ENCODE measurements at places on chromosomes 3 and 15. TPM values are rescaled to one million over a fixed set of nuclear protein-coding genes. Genes with fewer than 3 reads are reported as not detected.

DNA sequence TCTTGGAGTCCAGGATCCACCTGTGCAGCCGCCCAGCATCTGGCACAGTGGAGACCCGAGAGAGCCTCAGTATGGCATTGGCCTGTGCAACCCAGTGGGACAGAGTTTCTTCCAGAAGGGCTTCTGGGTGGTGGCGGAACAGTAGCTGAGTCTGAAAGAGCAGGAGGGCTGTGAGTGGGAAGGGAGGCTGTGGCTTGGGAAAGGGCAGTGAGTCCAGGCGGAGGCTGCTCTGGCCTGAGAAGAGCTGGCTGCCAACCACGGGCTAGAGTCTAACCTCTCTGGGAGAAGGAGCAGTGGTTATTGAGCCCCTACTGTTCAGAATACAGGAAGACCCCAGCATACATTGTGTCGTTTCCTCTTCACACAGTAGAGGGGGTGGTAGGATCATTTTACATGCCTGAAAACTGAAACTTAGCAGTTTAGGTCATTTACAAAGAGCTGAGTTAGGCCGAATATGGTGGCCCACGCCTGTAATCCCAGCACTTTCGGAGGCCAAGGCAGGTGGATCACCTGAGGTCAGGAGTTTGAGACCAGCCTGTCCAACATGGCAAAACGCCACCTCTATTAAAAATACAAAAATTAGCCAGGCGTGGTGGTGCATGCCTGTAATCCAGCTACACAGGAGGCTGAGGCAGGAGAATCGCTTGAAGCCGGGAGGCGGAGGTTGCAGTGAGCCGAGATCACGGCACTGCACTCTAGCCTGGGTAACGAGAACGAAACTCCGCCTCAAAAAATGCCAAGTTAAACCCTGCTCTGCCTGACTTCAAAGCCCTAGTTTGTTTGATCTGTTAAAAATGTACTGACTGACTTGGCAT is 3.2 kb downstream of the AEN start:
- DNase-seq: no peak

DNA sequence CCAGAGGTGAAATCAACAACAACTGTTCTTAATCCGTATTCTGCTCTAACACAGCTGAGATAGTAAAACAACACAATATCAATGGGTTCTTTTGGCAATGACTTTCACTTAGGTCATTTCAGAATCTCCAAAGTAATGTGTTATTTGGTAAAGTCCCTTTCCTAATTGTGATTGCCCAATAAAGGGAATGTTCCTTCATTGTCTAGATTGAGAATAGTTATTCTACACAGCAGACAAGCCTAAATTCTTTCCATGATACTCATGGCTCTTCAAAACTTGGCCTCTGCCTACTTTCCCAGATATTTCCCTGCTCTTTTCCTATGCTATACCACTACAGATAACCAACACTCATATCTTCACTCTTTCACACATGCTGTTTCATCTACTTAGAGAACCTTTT is 219.8 kb downstream of the FMN1 start:
- DNase-seq: no peak

- no peak for DNase-seq
Observed at GRCh38 chr15:55768670-55769185, 25.8 kb upstream of the PRTG start.

The SPG11 gene
- total RNA-seq: 84.6 TPM

The ACP3 gene
- 27.8 TPM for total RNA-seq

The CHRM5 gene
- not detected for total RNA-seq

DNA sequence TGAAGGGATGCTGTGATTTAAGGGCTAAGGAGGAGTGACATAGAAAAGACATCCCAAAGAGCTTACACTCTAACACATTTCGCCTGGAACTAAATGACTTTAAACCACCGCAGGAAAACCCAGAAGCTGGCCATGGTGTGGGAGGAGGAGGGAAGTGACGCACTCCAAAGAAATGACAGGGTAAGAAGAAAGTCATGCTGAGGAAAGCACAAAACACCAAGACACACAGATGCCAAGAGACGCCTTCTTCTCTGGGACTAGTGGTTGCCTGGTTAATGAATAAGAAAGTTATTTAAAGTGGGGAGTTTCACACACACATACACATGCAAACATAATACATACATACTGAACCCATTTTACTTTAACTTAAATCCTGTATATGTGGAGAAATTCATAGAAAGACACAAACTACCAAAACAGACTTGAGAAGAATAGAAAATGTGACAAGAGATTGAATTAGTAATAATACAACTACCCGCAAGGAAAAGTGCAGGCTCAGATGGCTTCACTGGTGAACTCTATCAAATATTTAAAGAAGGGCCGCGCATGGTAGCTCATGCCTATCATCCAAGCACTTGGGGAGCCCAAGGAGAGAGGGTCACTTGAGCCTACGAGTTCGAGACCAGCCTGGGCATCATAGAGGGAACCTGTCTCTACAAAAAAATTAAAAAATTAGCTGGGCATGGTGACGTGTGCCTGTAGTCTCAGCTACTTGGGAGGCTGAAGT is 125.5 kb downstream of the NSMCE3 start:
- no peak for DNase-seq

DNA sequence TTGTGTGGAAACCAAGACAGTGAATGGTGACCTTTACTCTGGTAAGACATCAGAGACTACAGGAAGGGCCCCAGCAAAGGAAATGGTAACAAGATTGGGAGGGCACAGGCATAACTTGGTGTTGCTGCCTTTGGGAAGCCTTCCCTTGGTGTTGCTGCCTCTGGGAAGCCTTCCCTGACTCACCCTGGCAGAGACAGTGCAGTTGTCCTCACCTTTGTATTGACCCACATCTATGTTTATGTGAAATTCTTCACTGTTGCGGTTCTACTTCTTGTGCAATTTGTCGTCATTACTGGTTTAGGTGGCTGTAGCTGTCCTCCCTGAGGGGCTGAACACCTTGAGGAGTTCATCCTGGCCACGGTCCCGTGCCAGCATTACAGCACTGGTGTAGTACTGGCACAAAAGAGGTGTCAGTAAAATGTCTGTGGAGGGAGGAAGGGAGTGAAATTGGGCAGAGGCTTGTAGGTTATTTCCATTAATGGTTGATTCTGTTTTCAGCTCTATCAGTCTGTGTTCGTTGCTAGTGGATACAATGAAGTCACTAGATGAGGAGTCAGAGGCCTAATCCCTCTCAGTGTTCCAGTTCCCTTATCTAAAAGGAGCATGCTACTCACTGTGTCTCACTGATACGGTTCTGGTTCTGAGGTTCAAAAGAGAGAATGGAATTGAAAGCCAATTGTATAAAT is 21.6 kb downstream of the IFT122 start:
- no peak for DNase-seq

DNA sequence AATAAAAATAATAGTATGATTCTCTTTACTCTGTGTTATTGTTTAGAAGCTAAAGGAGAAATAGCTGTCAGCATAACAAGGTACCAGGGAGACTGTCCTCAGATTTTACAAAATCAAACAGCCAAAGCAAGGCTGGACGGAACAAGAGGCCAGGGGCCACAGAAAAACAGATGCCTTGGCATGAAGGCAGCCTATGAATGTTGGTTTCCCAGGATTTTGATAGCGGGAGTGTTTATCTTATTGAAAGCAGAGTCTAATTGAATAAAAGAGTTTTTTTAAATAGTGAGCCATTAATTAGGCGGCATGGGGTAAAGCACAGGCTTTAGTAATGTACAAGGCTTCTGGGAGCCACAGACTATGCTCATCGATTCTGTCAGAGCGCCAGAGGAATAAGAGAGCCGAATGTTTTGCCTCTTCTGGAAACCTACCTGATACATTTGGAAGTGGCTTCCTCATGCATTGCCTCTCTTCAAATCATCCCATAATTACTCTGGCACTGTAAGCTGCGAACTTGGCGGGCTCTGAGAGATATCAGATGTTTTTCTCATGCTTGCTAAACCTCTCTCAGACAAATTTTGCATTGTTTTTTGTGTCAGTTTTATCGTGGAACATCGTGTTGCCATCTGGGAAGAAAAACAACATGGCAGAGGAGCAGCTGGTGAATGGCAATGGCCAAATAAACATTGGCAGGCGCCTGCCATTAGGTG is 30.4 kb upstream of the TMCO5A start:
- no peak for DNase-seq

The RETNLB gene
- total RNA-seq: not detected

The SV2B gene
- total RNA-seq: 0.14 TPM

GRCh38 chr3:73637042-73637441 is 12.3 kb upstream of the PDZRN3 start:
- no peak for DNase-seq

DNA sequence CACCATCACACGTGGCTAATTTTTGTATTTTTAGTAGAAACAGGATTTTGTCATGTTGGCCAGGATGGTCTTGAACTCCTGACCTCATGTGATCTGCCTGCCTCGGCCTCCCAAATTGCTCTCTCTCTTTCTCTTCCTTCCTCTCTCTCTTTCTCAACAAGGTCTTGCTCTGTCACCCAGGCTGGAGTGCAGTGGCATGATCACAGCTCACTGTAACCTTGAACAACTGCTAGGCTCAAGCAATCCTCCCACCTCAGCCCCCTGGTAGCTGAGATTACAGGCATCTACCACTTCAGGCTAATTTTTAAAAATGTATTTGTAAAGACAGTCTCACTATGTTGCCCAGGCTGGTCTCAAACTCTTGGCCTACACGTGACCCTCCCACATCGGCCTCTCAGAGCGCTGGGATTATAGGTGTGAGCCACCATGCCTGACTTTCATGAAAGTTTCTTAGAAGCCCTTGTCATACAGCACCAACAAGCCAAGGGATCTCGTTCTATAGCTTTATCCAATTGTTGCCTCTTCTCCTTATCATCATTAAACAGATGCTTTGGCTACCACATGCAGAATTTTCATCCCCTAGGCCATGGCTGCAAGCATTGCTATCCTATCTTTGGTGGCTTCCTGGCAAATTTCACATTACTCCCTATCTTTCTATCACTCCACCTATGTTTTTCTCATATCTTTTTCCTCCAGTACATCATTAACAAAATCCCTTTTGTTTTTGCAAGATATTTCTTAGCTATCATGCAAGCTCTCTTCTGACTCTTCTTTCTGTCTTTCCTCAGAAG is 5.7 kb downstream of the CCDC32 start:
- no peak for DNase-seq

- DNase-seq: no peak
Observed at GRCh38 chr15:74683758-74684157, 12.1 kb downstream of the EDC3 start.

The SNRPN gene
- 164 TPM for total RNA-seq

The CCR8 gene
- total RNA-seq: not detected

DNA sequence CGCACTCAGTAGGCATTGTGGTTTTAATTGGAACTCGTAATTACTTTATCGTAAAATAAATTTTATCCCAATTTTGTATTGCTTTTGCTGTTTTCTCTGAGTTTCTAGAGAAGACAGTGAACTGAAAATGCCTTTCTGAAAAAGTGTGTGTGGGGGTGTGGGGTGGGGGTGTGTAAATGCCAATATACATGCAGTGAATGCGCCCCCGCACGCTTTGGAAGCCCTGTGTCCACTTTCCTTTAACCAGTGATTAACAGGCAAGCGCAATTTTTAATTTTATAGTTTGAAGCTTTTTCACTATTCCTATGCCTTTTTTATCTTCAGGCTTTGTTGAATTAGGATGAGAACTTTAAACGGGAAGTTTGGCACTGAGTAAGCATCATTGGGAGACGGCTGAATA is 47.4 kb upstream of the GMNC start:
- no peak for DNase-seq

The COLQ gene
- total RNA-seq: 10.0 TPM

DNA sequence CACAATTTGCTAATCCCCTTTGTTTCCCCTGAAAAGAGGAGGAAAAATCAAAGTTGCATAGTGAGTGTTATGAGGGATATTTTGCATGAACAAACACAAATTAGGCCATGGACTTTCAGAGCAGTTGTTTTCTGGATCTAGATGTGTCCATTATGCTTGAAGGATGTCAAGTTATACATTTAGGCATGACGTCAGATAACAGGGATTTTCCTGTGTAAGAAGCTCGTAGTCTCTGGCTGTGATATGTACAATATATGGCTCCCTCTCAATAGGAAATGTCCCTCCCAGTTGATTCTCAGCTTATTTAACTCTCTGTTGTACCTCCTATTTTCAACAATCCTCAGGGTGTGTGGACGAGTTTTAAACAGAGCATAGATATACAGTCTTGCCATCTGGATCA is 171.0 kb downstream of the RBMS3 start:
- no peak for DNase-seq

- no peak for DNase-seq
Observed at GRCh38 chr15:91789136-91789535, 64.4 kb upstream of the SLCO3A1 start.

- no peak for DNase-seq
Observed at GRCh38 chr3:16305111-16305541, 40.1 kb downstream of the OXNAD1 start.

DNA sequence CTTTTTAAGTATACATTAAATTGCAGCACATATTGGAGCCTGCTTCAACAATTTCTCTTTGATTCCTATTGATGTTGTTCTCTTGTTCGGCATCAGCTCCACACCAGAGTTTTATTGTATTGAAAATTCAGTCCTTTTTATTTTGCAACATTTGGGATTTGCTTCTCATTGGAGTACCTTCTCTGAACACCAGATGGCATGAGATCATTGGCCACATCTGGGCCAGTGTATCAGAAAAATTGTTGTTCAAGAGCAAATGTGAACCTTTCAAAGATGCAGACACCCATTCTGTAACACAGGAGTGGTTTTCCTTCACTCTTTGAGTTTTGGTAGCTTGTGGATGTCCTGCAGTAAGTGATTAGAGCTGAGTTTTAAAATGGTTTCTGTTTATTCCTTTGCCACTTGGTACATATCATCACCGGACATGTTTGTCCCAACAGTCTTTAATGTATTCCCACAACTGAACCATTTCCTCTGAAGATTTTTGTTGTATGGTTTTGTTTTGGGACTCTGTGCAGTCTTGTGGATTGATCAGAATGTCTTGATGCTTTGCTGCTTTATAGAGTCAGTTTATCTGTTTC is 96.1 kb downstream of the MCTP2 start:
- no peak for DNase-seq

- DNase-seq: no peak
Observed at GRCh38 chr3:16265455-16265786, 409 bp downstream of the OXNAD1 start.

The SCAANT1 gene
- total RNA-seq: not detected

- DNase-seq: no peak
Observed at GRCh38 chr3:178193846-178194245, 342.4 kb upstream of the KCNMB2 start.

- DNase-seq: no peak
Observed at GRCh38 chr15:98586066-98586465, 62.3 kb upstream of the IGF1R start.

DNA sequence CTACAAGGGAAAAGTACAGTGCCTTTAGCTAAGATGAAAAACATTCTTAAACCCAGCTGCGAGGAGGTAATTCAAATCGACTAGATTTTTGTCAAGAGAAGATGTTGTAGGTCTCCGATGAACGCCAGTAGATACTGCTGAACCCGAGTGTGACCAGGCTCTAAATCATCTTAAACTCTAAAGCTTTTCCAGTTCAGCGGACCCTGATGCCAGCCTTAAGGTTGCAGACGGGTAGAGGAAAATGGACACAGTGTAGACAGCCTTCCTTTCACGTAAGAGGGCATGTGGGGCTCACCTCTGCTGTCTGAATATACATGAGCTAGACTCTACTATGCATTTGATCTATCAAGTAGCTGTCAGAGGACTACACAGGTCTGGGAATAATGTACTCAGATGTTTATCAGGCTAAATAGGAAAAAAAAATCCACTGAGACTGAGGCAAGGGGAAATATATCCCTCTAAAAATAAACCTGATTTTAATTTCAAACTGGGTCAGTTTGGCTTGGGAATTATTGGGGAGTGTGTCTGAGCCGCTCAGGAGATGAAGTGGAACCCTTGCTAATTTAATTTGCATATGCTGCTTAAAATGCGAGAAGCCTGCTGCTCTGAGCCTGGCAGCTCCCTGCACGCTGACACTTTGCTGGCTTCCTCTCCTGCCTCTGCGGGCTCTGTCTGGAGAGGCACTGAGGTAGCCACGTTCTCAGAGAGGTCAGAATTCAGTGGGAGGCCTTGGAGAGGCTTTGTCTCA is 151.9 kb downstream of the CADPS start:
- no peak for DNase-seq
